ENCODE measurements at places on chromosomes 12 and 14.

DNA sequence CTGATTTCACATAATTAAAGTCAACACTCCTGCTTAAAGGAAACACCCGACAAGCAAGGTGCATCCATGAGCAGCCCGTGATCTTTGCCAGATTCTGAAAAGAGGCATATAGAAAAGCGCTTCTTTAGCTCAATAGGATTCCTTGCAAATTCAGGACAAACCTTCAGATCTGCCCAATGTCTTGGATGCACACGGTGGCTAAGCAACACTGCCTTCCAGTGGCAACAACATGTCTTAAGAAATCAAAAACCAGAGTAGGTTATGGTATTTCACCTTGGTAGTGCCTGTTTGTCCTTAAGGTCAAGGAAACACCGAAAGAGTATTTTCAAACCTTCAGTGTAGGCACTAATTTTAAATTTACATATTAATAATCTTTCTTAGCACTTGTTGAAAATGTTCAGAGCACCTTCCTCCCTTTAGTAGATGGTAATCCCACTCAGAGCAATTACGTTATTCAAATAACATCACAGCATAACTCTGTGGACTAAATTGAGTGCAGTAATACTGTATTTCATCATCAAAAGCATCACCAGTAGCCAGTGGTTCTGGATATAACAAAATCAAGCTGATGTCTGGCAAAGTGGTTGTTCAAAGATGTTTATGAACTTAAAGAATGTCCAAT lies 58.0 kb upstream of the CDKN3 start:
- no peak for DNase-seq

DNA sequence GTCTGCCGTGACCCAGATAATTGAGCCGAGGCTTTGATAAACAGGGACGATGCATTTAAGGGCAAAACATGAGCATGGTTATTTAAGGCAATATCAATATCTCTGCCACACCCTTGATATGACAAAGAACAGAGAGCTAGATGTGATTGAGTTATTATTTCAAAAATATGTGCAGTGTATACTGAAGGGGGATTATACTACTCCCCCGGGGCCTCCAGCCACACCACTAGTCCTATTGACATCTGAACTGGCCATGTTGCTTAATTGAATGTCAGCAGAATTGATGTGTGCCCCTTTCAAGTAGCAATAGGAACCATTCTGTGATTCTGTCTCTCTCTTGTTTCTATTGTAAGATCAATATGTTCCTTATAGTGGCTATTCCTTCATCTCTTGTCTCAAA lies 794.8 kb upstream of the SEL1L start:
- no peak for DNase-seq

- DNase-seq = no peak
These were observed 1.4 kb downstream of the SYNE3 start for GRCh38 chr14:95515080-95515489.

GRCh38 chr14:75204116-75204515 lies 27.7 kb upstream of the TMED10 start:
- no peak for DNase-seq

DNA sequence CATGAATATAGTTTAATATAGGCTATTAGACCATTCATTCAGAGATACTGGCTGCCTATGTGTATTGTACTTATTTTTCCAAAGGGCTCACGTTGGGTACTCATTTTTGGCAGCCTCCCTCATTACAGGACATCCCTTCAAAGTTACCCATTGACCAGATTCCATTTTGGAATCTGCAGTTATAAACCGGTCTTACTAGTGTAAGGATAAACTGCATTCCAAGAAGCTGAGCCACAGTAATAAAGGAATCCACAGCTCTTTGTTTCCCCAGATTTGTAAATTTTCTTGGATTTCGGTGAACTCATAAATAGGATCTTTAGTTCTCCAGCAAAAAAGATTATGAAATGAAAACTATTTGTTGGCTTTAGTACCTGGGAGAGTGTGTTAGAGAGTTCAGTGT lies 18.9 kb upstream of the CFL2 start:
- DNase-seq = no peak

DNA sequence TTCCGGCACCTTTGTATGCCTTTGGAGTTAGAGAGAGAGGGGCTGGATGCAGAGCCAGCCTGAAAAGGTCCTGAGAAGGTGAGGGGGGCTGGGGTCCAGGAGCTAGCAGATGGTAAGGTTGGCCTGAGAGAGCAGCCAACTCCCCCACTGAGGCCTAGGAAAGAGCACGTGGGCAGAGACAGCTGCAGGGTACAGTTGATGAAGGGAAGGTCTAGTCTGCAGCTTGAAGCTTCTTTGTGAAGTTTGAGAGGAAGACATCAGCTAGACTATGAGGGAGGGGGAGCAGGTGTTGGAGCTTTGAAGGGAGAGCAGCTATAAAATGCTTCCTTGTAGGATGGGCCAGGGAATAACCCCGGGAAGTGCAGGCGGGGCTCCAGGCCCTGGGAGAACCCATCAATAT lies 289.3 kb upstream of the AMIGO2 start:
- DNase-seq = no peak

DNA sequence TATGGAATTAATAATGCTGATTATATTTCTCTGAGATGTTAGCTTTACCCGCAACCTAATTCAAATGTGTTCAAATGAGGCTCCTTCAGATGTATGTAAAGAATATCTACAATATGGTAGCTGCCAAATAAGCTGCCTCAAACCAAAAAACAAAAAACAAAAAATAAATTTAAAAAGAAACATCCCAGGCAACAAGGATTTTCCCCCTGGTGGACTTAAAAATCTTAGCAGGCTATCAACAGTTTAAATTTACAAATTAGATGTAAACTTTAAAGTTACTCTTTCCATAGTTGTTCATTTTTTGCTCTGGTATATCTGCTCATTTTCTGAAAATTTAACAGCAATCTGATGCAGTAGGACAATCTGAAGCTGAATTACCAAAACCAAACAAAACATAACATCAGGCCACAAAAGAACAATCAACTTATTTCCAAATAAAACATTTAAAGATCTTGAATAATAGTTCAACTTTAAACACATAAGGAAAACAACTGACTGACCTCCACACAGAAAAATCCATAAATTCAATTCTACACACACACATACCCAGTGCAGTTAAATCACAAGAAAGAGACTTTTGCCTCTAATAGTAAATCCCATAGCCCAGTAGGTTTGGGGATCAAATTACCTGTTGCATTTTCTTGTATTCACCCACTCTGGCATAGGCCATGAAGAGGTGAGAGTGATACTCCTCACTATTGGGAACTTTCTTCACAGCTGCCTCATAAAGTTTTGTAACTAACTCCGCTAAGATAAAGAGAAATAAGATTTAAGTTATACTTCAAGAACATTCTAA lies 21.3 kb downstream of the NAA25 start:
- no peak for DNase-seq

- no peak for DNase-seq
These were observed 134.2 kb downstream of the NTF3 start for GRCh38 chr12:5565933-5566599.

- peak; percentile 36 for DNase-seq
These were observed 60.3 kb downstream of the KLRG1 start for GRCh38 chr12:9049520-9050133.

DNA sequence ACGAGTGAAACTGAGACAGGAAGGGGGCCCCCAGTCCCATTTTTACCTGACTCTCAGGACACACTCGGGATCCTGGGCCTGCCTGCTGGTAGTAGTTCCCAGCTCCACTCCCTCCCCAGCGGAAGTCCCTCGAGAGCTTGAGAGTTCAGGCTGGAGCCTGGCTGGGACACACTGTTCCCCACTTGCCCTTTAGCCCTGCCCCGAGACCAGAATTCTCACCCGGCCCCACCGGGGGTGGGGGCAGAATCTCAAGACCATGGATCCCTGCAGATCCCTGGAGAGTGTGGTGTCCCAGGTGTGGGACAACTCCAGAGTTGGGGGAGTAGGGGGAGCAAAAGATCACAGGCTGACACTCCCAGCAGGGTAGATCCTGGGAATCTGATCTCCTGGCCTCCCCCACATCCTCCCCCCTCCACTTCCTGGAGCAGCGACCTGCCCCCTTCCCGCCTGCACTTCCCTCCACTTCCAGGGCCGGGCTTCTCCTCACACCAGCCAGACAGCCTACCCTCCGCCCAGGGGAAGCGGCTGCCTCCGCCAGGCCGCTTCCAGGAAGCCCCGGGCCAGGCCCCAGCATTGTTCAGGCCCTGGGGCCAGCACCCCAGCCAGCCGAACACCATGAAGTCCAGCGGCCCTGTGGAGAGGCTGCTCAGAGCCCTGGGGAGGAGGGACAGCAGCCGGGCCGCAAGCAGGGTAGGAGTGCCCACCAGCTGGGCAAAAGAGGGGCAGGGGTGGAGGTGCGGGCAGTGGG lies at the start of gene TNS2:
Gene TNS2, plus strand, starts transcription at position 495 of the 748 bp plus-strand sequence. Its CDS starts 121 bp downstream, at position 616.
- no peak for DNase-seq

DNA sequence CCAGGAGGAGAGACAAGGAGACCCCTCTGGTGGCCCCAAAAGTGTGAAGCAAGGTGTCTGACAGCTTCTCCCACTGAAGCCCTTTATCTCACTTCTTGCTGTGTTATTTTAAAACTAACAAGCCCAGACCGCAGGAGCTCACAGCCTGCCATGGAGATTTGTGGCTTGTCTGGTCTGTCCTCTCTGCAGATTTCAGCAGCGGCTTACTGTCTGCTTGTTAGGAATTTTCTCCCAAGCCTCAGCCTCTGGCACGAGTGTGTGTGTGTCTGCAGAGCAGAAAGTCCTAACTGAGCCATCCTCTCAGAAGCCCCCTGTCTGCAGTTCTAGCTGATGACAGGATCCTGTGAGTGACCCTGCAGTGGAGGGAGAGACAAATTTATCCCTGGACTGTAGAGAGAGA lies 87.9 kb upstream of the HSPB8 start:
- no peak for DNase-seq

- no peak for DNase-seq
These were observed 70.7 kb downstream of the PPHLN1 start for GRCh38 chr12:42396473-42397259.

DNA sequence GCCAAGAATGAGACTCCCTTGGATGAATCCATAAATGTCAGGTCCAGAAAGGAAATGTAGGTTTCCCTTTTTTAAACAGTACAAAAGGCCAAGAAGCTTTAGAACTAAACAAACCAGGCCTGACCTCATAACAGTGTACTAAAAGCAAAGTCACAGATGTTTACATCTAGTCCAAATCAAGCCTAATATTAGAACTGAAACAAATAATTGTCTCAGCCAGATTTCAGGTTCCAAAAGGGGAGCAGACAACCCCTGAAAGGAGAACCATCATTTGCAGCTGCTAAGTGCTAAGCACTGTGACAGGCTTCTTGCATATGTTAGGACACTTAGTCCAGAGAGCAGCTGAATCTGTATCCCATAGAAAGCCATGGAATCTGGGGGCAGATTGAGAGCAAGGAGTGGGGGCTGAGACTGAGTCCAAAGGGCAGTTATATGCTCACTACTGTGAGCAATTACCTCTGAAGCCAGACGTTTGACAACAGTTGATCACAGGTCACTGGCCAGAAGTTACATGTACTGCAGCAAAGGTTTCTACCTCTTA lies 90.1 kb downstream of the STXBP6 start:
- no peak for DNase-seq

DNA sequence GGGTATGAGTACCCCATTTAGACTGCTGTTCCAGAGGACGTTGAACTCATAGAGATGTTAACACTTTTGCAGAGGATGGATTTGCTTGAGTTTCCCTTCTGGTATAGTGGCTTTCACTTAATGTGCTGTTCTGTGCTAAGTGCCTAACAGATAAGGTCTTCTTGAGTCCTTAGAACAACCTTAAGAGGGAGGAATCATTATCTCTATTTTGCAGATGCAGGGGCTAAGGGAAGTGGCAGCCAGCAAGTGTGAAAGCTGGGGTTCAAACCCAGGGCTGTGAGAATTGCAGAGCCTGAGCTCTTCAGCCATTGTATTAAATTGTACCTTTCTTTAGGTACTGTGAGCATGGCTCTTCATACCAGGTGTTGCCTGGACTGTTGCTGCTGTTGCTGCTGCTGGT lies 122.1 kb upstream of the NRXN3 start:
- DNase-seq = no peak

GRCh38 chr14:32073537-32074189 lies 3.4 kb upstream of the ARHGAP5 start:
- peak; percentile 75 for DNase-seq

DNA sequence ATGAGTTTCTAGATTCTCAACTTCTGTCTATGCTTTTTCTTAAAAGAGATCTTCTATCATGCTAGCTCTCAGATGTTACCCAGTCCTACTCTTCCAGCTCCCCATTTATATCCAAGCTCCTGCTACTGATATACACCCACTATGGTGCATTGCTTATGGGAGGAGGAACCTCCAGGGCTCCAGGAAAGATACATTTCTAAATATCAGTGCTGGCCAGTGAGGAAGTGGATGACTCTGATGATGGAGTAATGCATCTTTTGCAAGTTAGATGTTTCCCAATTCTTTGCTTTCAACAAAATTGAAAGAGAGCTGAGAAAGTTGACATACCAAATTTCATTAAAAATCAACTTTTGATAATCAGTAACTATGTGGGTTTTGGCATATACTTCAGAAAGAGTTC lies 105.7 kb upstream of the RESF1 start:
- DNase-seq = no peak

DNA sequence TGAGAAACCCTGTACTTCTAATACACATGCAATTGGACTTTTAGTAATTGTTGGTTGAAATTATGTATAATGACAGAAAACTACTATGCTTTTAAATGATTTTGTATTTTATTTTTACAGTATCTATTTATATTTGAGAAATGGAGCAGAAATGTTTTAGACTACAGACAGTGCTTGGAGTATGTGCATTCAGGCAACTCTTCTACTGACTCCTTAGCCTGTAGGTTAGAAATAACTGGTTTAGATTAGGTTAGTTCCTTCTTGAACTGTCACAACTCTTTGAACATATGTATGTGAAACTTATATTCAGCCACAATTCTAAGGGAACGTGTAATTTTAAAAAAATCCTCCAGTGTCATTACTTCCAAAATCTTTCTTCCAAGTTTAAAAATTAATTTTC lies 1.7 kb downstream of the FGFR1OP2 start:
- DNase-seq = no peak

DNA sequence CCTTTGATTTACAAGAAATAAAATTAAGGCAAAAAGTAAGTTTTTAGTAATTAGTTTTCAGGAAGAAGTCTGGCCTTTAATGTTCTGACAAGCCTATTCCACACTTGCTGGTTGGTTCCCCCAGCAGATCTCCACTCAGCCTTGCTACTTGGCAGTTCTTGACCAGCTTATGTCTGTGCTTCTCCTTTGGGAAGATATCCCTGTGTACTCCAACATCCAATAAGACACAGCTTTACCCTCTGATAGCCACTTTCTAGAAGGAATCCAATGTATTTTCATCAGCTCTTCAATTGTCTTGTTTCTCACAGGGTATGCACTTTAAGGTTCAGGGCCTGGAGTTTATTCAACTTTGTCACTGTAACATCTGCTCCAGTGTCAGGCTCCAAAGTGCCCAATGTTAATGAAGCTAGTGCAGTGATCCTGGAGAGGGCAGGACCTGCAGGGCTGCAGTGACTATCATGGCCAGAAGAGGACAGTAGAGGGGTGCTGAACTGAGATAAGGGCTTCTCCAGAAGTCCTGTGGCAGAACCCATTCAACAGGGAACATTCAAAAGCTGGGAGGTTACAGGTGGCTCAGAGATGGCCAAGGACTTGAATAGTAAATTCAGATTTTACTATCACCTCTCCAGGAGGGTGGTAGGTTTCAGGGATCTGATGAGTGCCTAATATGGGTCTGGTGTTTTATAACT lies 22.9 kb downstream of the JKAMP start:
- DNase-seq = peak; percentile 39

GRCh38 chr12:50402264-50403000 lies 1.7 kb downstream of the LARP4 start:
- no peak for DNase-seq

- DNase-seq = no peak
These were observed 21.8 kb upstream of the KRR1 start for GRCh38 chr12:75533239-75533638.

GRCh38 chr12:111753144-111753881 lies 13.4 kb upstream of the ALDH2 start:
- DNase-seq = peak; percentile 47
